HFFc6 (cell line): ENCODE measurements at places on chromosomes 5 and 9. TPM values are rescaled to one million over a fixed set of nuclear protein-coding genes. Genes with fewer than 3 reads are reported as not detected.

Gene PLEKHG4B
- 0.18 to 4.3 TPM (median 0.49 TPM) in 3 replicates for total RNA-seq

GRCh38 chr5:95162231-95162992, 122.5 kb downstream of the MCTP1 start:
- DNase-seq: no peak

DNA sequence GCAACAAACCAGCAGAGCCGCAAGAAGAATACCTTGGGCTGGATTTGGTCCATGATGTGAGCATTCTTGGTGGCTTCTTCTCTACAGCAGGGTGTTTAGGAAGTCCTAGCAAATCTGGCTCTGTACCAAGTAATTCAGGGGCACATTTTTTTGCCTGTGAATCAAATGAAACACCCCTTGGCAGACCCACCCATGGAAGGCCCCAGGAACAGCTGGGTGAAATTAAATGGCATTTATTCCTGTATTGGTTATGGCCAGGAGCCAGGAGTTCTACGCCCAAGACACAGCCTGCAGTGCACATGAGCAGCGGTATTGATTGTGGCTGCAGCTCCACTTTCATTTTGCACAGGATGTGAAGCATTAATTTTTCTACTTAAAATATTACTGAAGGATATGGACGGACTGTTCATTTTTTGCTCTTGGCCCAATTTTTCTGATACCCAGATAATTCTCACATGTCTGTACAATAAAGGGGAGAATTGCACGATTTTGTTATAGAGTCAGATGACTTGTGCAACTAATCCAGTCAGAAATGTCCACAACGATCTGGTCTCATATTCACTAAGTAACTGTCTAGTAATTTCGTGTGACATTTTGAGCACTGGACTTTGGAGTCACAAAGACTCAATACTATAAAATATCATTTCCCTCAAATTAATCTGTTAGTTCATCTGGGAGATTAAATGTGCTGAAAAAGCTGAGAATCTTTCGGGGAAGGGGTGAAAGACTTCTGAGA, 120.7 kb upstream of the APC start:
- no peak for DNase-seq

DNA sequence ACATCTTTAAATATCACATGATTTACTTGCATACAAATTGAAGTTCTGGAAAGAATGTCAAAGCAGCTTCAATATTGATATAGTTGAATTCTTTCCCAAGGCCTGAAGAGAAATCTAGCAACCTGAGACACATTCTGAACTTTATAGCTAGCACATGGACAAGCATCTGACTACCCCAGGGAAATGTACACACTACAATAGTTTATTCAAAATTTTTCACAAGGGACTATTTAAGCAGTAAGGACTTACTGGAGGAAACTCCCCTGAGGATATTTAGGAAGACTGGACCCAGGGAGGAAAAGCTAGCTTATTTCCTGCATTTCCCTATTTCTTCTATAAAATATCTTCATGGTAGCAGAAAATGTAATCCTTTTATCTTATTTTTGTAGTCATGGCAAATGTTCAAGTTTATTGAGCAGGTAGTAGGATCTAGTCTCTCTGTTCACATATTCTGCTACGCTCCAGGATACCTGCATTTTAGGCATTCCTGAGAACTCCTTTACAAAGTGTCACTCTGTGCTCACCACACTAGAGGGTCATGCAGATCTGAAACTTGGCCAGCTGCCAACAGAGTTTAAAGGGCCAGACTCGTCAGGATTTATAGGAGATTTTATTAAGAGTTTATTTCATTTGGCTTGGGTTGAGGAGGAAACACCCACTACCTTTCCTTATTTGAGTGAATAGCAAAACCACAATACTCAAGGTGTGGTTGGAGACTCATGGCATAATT, 348.4 kb upstream of the FTMT start:
- no peak for DNase-seq

DNA sequence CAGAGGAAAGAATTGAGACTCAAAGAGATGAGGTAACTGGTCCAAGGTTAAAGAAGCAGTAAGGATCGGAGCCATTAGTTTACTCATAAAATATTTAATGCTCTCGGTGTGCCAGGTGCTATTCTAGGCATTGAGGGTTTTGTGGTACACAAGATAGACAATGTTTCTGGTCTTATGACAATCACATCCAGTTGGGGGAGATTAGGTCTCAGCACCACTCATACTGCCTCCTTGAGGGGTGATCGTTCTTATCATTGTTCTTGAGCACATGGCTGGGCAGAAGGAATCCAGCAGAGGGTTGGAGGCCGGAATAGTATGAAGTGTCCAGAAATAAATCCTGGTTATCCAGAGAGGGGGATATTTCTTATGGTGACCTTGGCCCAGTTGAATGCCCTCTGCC, 40.7 kb upstream of the LCP2 start:
- DNase-seq: no peak

GRCh38 chr5:121596882-121597281, 254.8 kb upstream of the FTMT start:
- DNase-seq: no peak
